Activated CD4-positive, alpha-beta T cell treated with anti-CD3 and anti-CD28 coated beads, Interleukin-2, amount 10 ng/mL, durations not matched to agents 7 days and 5 days (primary cell): ENCODE measurements at places on chromosomes 3 and 15.

GRCh38 chr3:183360971-183361624 lies 67.3 kb downstream of the MCF2L2 start:
- no peaks in the 10 kb centered on the region for H3K27me3 ChIP-seq
- no peak for DNase-seq
- H3K4me3 ChIP-seq, result no peak overlapping the region

DNA sequence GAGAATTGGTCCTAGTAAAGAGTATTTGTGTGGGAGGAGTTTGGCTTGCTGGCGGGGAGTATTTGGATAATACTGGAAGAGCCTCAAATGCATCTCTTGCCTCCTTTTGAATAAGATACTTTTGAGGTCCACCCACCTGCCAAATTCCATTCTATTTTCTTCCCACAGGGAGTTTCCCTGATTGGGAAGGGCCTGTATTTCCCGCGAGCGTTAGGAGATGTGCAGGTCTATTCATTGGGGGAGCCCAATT lies 406 bp upstream of the RASA2 start:
- H3K4me3 ChIP-seq, result peak overlapping the region; percentile 76
- H3K36me3 ChIP-seq, result peaks cover 34% of the 10 kb centered on the region
- H3K27me3 ChIP-seq, result no peaks in the 10 kb centered on the region
- H3K4me1 ChIP-seq, result peaks cover 62% of the 10 kb centered on the region

GRCh38 chr3:141853629-141854168 lies 22.7 kb upstream of the ATP1B3 start:
- H3K27me3 ChIP-seq, result no peaks in the 10 kb centered on the region
- H3K36me3 ChIP-seq, result no peaks in the 10 kb centered on the region
- no peak for DNase-seq
- H3K4me3 ChIP-seq, result no peak overlapping the region

GRCh38 chr15:41464889-41465580 lies 28.6 kb upstream of the ITPKA start:
- H3K4me1 ChIP-seq, result peaks cover 5% of the 10 kb centered on the region
- H3K36me3 ChIP-seq, result peaks cover 31% of the 10 kb centered on the region
- no peak overlapping the region for H3K27ac ChIP-seq
- DNase-seq, result no peak
- H3K4me3 ChIP-seq, result no peak overlapping the region
- H3K27me3 ChIP-seq, result no peaks in the 10 kb centered on the region

GRCh38 chr3:34863485-34863884 lies 775.8 kb upstream of the ARPP21 start:
- H3K27ac ChIP-seq, result no peak overlapping the region
- no peaks in the 10 kb centered on the region for H3K27me3 ChIP-seq
- no peak for DNase-seq
- no peaks in the 10 kb centered on the region for H3K4me1 ChIP-seq

DNA sequence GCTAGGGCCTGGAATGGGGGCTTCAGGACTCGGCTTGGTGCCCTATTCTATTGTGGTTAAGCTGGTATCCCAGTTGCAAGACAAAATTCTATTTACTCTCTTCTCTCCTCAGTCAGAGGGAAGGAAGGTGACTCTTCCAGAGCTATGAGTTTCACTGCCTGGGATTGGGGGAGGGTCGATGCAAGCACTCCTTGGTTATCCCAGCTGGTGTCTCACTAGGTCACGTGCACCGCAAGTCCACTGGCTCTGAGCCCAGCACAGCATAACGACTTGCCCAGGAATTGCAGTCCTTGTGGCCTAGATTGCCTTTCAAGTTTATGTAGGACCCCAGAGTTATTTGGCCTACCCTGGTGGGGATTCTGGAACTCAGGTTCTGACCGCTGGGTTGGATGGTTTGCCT lies 958.8 kb downstream of the IGSF11 start:
- no peaks in the 10 kb centered on the region for H3K36me3 ChIP-seq
- no peak for DNase-seq
- no peak overlapping the region for H3K4me3 ChIP-seq
- H3K27me3 ChIP-seq, result no peaks in the 10 kb centered on the region

- H3K27ac ChIP-seq, result no peak overlapping the region
- no peaks in the 10 kb centered on the region for H3K36me3 ChIP-seq
- H3K4me1 ChIP-seq, result peaks cover 7% of the 10 kb centered on the region
- no peak for DNase-seq
These were observed 71.2 kb downstream of the CYP19A1 start for GRCh38 chr15:51267051-51267702.

DNA sequence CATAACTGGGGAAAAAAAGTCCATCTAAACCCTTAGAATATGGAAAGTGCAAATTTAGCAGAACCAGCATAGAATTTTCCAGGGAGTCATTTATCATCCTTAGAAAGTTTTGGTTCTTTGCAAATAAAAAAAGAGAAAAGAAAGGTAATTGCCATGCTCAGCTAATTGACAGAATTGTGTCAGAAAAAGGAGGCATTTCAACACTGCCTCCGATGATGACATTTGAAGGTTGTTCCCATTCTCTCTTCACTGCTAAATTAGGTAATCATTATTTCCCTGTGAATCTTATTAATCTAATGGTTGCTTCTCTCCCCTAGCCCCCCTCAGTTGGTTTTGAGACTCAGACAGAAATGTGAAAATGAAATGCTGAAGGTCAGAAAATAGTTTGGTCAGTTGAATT lies 139.2 kb downstream of the PDCD6IP start:
- peaks cover 3% of the 10 kb centered on the region for H3K27me3 ChIP-seq
- no peaks in the 10 kb centered on the region for H3K4me1 ChIP-seq

DNA sequence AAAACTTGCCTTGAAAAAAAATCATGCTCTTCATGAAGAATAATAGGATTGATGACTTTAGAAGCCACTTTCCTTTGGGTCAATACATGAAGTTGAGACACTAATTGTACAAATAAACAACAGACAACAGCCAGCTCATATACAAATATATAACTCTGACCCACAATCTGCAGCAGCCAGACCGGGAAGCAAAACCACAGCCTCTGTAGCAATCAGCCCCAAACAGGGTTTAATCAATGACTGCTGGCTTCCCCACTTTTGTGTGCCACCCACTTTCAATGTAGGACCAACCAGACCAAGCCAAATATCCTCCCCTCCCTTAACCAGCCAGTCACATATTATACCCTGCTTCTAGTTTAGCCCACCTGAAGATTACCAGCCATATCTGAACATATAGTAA lies 39.0 kb downstream of the IFT57 start:
- peaks cover 12% of the 10 kb centered on the region for H3K36me3 ChIP-seq
- H3K4me3 ChIP-seq, result no peak overlapping the region
- H3K4me1 ChIP-seq, result no peaks in the 10 kb centered on the region

DNA sequence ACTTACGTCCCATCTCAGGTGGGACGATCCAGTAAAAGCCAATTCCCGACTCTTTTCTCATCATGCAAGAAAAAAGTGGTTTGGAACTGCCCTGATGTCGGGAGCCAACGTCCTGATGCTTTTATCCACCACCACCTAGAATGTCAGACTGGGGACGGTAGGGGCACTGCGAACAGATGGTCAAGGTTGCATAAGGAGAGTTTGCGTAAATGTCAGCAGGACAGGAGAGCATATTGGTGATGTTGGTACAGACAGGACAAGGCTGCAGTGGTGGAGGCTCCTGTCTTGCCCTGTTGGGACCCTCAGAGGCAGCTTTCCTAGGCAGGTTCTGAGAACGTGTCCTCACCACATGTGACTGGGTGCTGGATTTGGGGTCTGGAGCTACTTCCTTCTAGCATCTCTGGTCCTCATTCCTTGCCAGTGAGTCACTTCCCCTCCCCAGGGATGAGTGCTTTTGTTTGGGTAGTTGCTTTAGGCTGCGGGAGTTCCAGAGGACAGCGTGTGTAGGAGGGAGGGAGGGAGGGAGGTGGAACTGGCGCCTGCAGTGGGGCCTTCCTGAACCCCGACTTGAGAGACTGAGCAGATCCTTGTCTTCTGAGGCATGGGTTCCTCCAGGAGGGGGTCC lies 21.0 kb downstream of the THSD4 start:
- H3K4me3 ChIP-seq, result no peak overlapping the region
- H3K36me3 ChIP-seq, result no peaks in the 10 kb centered on the region
- H3K27ac ChIP-seq, result no peak overlapping the region
- DNase-seq, result no peak
- H3K27me3 ChIP-seq, result peaks cover 10% of the 10 kb centered on the region

DNA sequence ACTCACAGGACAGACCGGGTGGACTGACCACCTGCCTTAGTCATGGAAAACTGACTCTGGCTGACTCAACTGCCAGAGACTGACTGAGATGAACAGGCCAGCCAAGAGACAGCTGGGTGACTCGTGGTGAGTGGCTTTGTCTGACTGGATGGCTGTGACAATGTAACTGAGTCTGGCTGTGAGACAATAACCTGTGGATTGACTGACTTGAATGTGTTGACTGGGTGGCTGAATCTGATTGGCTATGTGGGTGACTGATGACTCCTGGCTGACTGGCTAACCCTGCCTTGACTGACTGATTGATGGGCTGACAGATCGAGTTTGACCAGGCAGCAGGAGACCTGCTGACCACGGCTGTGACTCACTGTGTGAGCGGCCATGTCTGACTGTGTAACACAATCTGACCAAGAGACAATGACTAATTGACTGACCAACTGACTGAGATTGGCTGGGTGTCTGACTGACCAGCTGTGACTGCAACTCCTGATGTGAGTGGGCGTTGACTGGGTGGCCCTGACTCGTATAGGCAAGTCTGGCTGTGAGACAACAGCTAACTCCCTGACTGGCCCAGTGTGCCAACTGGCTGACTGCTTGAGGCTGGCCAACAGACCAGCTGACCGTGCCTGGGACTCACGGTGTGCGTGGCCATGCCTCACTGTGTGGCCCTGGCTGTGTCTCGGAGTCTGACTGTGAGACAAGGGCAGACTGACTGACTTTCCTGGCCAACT lies 509.1 kb downstream of the SHQ1 start:
- H3K36me3 ChIP-seq, result no peaks in the 10 kb centered on the region
- H3K4me3 ChIP-seq, result no peak overlapping the region

- H3K36me3 ChIP-seq, result peaks cover 2% of the 10 kb centered on the region
- no peak for DNase-seq
These were observed 302.0 kb downstream of the CHST2 start for GRCh38 chr3:143421556-143421955.

GRCh38 chr3:99919694-99920093 lies 102.0 kb downstream of the CMSS1 start:
- H3K4me3 ChIP-seq, result no peak overlapping the region
- H3K36me3 ChIP-seq, result peaks cover 7% of the 10 kb centered on the region
- DNase-seq, result no peak
- H3K27me3 ChIP-seq, result no peaks in the 10 kb centered on the region
- no peak overlapping the region for H3K27ac ChIP-seq

DNA sequence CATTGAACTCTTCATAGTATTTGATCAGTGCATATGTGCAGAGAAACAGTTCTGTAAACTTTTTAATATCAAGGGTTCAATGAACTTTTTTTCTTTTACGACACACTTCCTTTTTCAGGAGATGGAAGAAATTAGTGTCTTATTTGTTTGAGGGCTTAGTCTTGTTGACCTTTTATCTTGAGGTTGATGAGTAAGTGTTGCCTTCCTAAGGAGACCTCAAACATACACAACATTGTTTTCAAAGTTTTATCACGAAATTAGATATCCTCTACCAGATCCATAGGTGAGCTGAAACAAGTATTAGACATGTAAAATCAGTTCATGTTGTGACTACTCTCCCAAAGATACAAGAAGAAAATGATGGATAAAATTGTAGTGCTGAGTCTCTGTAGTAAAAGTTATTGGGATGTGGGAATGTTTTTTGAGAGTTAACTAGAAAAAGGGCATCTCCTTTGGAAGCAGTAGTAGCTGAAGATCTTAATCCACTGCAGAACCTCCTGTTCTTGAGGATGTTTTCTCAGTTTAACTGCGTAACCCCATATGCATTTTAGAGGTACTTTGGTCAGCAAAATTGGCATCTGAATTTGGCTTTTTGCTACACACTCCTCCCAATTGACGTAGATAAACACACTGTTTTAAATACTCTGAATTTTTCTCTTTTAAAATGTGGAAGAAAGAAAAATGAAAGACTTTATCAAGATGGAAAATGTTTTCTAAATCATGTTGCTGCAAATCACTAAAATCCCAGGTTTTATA lies 116.8 kb downstream of the GALK2 start:
- H3K4me3 ChIP-seq, result no peak overlapping the region
- H3K27me3 ChIP-seq, result no peaks in the 10 kb centered on the region

GRCh38 chr15:96333131-96334016 lies 2.9 kb downstream of the NR2F2 start:
- peaks cover 7% of the 10 kb centered on the region for H3K4me1 ChIP-seq
- H3K36me3 ChIP-seq, result peaks cover 5% of the 10 kb centered on the region
- peak overlapping the region; percentile 73 for H3K27ac ChIP-seq
- peaks cover 80% of the 10 kb centered on the region for H3K27me3 ChIP-seq
- H3K4me3 ChIP-seq, result peak overlapping the region; percentile 34

GRCh38 chr3:114452256-114452655 lies 158.4 kb downstream of the TIGIT start:
- DNase-seq, result no peak
- H3K4me3 ChIP-seq, result no peak overlapping the region
- no peak overlapping the region for H3K27ac ChIP-seq
- no peaks in the 10 kb centered on the region for H3K36me3 ChIP-seq
- peaks cover 3% of the 10 kb centered on the region for H3K4me1 ChIP-seq
- H3K27me3 ChIP-seq, result peaks cover 2% of the 10 kb centered on the region

DNA sequence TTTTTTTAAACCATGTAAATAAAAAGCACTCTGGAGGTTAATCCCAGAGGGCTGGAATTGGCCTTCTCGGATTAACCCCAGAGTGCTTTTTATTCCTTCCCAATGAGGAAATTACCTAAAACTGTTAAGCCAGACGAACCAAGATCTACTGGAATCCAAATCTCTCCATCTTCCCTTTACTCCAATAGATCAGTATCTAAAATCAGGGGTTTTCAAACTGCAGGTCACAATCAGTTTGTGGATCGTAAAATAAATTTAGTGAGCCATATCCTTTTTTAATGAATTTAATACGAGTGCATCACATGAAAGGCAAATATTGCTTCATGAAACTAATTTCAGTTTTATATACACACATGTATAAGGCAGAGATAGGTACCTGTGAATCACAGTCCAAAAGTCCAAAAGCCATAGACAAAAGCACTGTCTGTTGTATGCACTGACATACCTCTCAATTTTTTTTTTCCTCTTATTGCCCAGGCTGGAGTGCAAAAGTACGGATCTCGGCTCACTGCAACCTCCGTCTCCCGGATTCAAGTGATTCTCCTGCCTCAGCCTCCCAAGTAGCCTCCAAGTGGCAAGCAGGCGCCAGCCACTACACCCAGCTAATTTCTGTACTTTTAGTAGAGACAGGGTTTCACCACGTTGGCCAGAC lies 61.3 kb downstream of the TBL1XR1 start:
- DNase-seq, result no peak
- H3K27me3 ChIP-seq, result no peaks in the 10 kb centered on the region
- no peak overlapping the region for H3K4me3 ChIP-seq
- no peak overlapping the region for H3K27ac ChIP-seq
- H3K4me1 ChIP-seq, result peaks cover 60% of the 10 kb centered on the region

DNA sequence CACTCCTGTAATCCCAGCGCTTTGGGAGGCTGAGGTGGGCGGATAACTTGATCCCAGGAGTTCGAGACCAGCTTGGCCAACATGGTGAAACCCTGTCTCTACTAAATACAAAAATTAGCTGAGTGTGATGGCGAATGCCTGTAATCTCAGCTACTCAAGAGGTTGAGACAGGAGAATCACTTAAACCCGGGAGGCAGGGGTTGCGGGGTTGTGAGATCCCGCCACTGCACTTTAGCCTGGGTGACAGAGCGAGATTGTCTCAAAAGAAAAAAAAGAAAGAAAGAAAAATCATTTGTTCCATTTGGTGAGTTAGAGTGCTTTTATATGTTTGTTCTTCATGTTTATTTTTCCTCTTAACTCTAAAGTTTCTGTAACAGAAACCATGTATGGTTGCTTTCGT lies 7.3 kb downstream of the NCK1 start:
- no peak overlapping the region for H3K27ac ChIP-seq
- no peaks in the 10 kb centered on the region for H3K27me3 ChIP-seq
- H3K4me1 ChIP-seq, result peaks cover 34% of the 10 kb centered on the region
- no peak overlapping the region for H3K4me3 ChIP-seq
- DNase-seq, result no peak
- H3K36me3 ChIP-seq, result peaks cover 65% of the 10 kb centered on the region
